MM.1S (cell line): ENCODE measurements at places on chromosomes 12 and 14.

- DNase-seq = no peak
Observed at GRCh38 chr14:36580856-36581831, 1.3 kb downstream of the NKX2-8 start.

- peak; percentile 24 for DNase-seq
Observed at GRCh38 chr12:106309671-106310505, 7.4 kb downstream of the TCP11L2 start.

GRCh38 chr14:71628433-71628832 is 303.8 kb upstream of the RGS6 start:
- no peak for DNase-seq

GRCh38 chr14:63956326-63956725 is 103.5 kb downstream of the SYNE2 start:
- DNase-seq = no peak

- no peak for DNase-seq
Observed at GRCh38 chr14:69238883-69239282, 21.1 kb upstream of the GALNT16 start.

DNA sequence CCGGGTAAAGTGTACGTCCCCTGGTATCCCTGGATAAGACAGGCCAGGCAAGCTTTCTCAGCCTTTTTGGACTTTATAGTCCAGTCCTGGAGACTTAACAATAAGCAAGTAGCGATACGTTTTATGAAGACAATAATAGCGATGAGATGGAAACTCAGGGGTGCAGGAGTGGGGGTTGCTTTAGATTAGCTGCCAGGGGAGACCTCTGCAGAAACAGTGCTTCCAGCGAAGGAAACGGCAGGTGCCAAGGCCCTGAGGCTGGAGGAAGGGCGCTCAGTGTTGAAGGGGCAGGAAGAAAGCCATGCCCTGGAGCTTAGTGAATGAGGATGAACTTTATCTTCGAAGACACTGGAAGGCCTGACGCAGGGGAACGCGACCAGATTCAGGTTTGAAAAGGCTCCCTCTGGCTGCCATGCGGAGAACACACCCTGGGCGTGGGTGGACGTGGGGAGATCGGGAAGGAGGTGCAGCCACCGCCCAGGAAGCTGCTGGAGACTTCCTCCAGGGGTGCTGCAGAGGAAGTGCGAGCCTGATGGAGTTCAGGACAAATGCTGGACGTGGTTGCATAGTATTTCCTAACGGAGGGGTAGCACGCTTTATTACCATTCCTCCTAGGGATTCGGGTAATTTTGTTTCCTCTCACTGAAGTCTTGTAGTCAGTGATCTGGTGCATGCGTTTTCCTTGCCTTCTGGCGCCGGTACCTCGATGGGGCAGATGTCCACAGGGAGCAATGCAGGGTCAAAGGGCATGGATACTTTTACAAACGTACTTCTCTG is 26.1 kb upstream of the UBC start:
- peak; percentile 76 for DNase-seq

GRCh38 chr12:115864396-115864795 is 413.1 kb downstream of the MED13L start:
- DNase-seq = no peak

GRCh38 chr12:40691913-40692764 is at the start of gene CNTN1:
Gene CNTN1 (plus strand): TSS chr12:40692439.
- peak; percentile 88 for DNase-seq

- DNase-seq = peak; percentile 11
Observed at GRCh38 chr14:86604561-86604960, 1074.6 kb downstream of the FLRT2 start.

- no peak for DNase-seq
Observed at GRCh38 chr14:71754422-71755095, 177.7 kb upstream of the RGS6 start.

DNA sequence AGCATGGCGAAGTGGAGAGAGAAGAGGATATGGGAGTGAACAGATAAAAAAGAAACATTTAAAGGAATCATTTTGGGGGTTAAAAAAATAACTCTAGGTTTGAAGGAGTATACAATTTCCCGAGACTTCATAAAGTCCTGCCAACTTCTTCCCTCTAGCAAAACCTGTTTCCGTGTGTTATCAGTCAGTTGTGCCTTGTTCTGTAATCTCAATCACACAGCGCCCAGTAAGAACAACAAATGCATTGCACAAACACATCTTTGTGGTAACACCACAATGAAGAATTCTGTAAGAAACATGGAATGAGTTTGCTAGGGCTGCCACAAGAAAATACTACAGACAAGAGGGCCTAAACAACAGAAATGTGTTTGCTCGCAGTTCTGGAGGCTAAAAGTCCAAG is 144.7 kb upstream of the FUT8 start:
- DNase-seq = no peak

DNA sequence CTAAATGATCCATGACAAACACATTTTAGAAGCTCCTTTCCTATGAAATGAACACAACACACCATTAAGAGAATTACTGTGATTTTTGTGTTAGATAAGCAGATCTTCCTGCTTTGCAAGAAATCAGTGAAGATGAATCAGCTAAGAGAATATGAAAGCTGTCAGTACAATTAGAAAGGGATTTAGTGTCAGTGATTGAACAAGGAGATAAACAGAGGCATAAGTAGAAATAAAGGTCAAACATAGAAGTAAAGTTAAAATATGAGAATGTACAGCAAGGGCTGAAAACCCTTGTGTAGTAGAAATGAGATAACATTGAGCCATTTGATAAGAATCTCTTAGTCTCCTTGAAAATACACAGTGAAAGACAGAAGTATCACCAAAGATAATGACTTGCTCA is 21.4 kb upstream of the SLC16A7 start:
- no peak for DNase-seq

- DNase-seq = no peak
Observed at GRCh38 chr12:30016540-30017055, 232.9 kb upstream of the TMTC1 start.

DNA sequence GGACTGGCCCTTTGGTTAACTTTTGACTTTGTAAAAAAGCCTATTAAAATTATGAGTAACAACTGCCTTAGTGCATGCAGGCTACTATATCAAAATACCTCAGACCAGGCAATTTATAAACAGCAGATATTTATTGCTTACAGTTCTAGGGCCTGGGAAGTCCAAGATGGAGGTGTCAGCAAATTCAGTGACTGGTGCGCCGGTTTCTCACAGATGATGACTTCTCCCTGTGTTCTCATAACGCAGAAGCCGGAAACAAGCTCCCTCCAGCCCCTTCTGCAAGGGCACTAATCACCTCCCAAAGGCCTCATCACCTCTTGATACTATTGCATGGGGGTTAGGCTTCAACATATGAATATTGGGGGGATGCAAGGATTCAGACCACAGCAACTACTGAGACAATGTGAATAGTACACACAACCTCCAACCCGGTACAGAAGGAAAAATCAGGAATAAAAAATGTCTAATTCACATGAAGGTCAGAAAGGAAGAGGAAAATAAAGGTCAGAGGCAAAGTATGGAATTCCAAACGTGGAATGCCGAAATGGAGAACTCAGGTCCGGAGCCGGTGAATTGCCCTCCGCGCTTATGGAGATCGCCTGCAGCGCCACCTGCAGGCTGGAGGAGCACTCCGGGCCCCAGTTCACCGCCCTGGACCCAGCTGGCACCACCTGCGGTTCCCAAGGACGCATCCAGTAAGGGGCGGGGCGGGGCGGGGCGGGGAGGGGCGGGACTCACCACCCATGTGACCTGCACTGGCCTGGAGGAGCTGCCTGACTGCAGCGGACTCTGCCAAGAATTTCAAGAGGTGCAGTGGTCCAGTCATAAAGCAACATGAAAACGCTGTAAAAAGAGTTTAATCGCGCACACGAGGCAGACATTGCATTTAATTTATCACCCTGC is 203.4 kb downstream of the KIF26A start:
- peak; percentile 54 for DNase-seq

DNA sequence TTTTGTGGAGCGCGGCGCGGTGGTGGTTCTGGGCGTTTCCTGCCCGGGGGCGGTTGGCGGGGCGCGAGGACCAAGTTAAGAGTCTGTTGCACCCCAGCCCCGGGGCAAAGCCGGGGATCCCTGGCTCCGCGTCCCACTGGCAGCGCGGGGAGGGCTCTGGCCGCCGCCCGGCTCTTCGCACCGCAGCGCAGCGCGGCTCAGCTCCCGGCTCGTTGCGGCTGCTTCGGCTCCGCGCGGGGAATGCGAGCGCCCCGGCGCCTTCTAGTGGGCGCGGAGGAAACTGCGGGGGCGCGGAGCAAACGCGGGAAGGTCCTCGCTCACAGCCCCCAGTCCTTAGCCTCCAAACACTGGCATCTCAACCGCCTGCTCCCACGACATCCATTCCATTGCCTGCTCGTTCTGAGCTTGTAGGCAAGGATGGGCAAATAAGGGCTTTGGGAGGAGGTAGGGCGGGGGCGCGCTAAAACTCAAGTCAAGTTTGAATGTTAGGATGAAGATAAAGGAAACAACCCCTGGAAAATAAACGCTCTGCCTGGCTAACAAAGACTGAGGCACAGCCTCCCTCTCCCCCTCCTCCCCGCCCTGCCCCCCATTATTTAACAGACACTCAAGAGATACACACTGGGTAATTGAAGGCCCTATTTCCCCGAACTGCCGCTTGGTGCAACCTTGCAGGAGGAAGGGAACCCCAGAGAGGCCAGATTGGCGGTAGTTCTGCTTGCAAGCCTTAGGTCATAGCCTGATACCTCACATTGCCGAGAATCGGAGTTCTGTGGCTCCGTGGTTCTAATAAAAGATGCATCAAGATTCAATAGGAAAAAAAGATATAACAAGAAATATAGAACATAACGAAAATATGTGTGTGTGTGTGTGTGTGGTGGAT is at the start of gene B4GALNT1:
TSS of gene B4GALNT1 (minus strand) at position 244 of the 883 bp plus-strand sequence. CDS start 1,069 bp downstream, outside the sequence.
- DNase-seq = peak; percentile 74

DNA sequence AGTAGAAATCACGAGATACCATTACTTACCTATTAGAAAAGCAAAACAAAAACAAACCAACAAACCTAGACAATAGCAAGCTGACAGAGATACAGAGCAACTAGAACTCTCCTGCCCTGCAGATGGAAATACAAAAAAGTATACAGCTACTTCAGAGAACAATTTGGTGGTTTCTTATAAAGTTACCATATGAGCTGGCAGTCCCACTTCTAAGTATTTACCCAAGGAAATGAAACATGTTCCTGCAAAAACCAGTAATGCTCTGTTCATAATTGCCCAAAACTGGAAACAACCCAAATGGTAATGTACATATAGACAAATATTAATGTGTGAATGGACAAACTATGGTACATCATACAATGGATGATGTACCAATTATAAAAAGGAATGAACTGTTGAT is 31.7 kb downstream of the FUT8 start:
- no peak for DNase-seq

GRCh38 chr14:54562334-54562733 is 4.6 kb upstream of the SAMD4A start:
- no peak for DNase-seq

- peak; percentile 67 for DNase-seq
Observed at GRCh38 chr14:65206448-65207096, 104.3 kb upstream of the MAX start.
